ENCODE measurements at places on chromosomes 2 and 18.

DNA sequence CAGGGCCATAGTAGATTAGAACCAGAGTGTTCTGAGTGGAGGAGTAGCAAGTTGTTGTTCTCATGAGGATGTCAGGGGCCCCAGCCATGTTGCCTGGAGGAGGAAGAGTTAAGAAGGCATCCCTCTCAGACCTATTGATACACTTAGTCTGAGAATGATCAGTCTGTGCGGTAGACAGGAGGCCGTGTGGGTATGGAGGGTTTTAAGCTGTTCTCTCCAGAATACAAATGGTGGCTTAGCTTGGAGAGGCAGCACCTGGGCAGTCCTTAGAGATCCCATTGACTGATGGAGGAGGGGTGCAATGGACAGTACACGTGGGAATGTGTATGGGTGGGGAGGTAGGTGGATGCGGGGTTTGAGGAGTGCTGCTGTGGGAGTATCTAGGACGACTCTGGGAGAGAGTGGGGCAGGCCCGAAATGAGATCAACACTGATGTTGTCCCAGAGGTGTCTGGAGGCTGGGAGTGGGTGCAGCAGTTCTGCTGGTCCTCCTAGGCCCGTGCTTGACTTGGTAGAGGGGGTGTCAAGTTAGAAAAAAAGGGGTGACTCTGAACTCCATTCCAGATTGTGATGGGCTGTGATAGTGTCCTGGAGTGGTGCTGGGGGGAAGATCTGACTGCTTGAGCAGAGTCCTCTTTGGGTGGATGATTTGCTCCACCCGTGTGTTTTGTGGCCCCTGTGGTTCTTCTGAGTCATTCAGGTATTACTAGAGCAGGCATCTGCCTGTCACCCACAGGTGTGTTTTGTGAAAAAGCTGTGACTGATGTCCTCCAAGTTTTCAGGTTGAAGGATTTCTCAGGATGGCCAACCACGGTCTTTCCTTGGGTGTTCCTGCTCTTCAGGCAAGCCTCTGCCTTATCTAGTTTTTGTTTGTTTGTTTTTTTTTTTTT lies 44.7 kb downstream of the C2orf42 start:
- no peak for DNase-seq

- no peak for DNase-seq
Measured at GRCh38 chr18:77207540-77207939, 42.1 kb upstream of the GALR1 start.

DNA sequence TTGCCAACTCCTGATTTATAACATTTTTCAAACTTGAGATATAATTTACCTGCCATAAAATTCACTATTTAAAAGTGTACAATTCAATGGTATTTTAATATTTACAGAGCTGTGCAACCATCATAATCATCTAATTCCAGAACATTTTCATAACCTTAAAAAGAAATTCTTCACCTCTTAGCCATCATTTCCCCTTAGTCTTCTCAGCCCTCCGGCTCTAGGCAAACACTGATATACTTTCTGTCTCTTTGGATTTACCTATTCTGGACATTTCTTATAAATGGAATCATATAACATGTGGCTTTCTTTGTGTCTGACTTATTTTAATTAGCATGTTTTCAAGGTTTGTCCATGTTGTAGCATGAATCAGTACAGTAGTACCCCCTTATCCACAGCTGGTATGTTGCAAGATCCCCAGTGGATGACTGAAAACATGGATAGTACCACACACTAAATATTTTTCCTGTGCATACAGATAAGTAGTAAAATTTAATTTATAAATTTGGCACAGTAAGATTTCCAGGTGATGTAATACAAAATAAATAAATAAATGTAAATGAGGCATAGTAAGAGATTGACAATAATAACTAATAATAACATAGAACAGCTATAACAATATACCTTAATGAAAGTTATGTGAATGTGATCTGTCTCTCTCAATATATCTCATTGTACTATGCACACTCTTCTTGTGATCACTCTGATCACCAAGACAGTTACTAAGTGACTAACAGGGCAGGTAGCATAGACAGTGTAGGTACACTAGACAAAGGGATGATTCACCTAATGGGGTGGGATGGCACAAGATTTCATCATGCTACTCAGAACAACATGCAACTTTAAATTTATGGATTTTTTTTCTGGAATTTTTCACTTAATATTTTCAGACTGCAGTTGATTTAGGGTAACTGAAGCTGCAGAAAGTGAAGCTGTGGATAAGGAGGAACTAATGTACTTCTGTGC lies 73.1 kb downstream of the RAB3GAP1 start:
- DNase-seq: no peak

DNA sequence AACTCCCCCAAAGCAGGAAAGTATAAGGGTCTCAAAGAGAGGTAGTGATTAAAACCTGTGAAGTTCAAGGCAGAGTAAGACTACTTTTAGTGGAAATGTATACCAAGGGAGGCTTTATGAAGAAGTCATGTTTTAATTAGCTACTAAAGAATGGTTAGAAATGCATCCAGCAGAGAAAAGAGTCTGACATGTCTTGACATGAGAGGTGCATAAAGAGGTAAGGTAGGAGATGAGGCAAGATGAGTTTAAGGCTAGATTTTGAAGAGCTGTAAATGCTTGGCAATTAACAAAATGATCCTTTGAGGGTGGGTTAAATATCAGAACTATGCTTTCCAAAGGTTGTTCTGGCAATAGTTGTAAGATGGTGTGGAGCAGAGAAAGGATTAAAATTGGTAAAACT lies 88.7 kb upstream of the WDSUB1 start:
- DNase-seq: no peak

DNA sequence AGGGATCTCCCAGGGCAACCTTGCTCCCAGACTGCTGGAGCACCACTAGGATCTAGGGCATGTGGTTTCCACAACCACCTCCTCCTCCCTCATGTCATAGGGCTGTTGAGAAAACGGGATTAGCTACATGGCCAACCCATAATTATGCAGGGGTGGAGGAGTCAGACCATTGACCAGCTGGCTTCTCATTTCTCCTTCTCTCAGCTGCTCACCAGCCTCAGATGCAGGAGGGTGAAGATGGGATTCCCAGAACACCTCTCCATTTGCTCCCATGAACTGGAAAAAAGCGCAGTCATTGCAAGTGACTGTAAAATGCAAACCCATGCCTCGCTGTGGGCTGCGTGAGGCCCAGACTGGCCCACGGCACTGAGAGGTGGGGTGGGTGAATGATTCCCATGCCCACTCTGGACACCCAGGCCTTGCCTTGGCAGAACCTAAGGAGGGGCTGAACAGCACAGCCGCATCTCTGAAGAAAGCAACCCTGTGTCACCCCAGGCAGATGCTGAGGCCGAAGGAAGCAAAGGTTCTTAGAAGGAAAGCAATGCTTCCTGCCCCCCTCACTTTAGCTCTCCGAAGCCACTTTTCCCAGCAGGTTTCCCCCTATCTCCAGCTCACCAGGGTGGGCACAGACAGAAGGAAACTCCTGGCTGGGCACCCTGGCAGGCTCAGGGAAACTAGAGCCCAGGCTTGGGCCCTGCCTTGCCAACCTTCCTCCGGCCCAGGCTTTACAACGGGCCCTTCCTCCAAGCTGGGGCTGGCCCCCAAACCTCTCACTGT lies 69.6 kb upstream of the RTN4 start:
- DNase-seq: no peak

DNA sequence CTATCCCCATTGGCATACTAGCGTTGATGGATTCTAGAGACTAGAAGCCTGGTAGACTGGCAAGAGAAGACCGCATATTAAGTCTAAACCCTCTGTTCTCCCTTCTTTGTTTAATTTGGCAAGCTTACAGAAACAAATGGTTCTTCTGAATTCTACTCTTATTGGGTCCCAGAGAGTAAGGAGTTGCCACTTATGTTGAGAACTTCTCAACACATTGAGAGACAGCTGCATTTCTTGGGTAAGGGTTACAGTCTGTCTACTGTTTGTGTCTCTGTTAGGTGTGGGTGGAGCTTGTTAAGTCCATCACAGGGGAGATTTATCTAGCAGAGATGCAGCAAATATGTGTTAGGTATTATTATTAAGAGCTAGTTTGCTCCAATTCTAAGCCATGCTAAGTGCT lies 435.8 kb upstream of the MEIS1 start:
- DNase-seq: no peak

DNA sequence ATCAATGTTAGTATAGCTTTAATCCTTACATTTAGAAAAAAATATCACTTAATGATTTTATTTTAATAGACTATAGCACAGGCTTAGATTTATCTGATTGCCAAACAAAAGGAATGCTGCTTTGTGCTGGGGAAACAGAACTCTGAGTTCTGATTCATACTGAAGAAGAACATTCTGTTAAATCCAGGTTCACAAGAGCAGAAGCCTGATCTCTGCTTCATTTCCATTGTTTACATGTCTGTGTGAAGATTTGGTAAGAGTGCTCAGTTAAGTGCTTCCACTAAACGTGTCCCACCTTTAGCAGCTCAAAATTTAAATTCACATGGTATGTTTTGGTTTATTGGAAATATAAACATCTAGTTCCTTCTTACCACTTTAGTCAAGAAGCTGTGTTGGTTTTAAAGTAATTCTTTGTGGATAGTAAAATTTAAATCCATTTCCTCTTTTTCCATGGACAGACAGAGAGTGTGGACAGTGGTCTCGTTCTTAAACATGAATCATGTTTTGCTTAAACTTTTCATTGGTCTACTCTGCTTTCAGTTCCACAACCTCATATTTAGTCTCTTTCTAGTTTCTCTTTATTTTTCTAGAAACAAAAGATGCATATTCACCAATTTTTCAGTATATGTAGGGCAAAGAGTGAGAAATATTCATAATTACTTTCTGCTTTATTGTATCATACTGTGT lies 59.1 kb downstream of the NYAP2 start:
- no peak for DNase-seq

DNA sequence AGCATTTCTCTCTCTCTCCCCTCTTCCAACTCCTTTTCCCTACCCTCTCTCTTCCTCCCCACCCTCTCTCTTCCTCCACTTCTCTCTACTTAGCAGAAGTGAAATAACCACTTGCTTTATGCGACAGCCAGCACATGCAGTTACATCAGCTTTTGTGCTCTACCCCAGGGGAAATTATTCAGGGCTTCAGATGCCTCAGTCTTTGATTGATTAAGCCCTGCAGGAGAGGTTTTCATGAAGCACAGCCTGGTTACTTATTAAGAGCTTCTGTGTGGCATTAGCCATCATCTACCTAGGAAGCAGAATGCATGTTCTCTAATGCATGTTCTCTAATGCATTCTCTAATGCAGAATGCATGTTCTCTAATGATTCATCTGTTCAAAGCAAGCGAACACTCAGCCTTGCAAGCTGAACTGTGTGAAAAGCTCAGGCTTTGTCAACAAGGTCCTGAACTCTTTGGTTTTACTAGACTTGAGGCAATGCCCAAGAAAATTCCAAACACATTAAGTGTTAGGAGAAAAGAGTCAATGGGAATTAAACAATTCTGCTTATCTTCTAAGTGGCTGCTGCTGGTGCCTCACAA lies 56.1 kb downstream of the LHCGR start:
- DNase-seq: no peak

- no peak for DNase-seq
Measured at GRCh38 chr2:1847846-1848598, 103.7 kb upstream of the PXDN start.

Measured in progenitor cell of endocrine pancreas (in vitro differentiated cells).